ENCODE measurements at places on chromosomes 1 and 21.

- peaks cover 7% of the 10 kb centered on the region for H3K36me3 ChIP-seq
- H3K27ac ChIP-seq, result no peak overlapping the region
- peaks cover 44% of the 10 kb centered on the region for H3K27me3 ChIP-seq
Measured at GRCh38 chr1:233907151-233907550, 2.7 kb downstream of the SLC35F3 start.

DNA sequence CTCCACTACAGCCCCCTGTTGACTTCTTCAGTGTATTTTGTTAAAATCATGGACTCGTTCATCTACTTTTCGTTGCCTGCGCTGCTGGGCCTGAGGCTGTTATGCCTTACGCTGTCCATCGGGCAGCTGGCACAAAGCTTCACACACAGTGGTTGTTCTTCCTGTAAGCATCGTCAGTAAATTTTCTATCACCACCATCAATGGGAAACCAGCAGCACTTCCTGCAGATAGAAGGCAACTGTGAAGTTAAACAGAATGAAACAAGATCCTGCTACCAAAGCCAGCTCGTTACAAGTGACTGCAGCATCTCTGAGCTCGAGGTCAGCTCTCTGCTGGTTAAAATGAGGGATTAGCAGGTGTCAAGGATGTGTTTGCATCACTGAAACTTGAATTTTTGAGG, 21.9 kb upstream of the PADI6 start:
- H3K4me3 ChIP-seq, result no peak overlapping the region
- H3K36me3 ChIP-seq, result no peaks in the 10 kb centered on the region
- no peaks in the 10 kb centered on the region for H3K27me3 ChIP-seq
- H3K27ac ChIP-seq, result no peak overlapping the region
- DNase-seq, result no peak

DNA sequence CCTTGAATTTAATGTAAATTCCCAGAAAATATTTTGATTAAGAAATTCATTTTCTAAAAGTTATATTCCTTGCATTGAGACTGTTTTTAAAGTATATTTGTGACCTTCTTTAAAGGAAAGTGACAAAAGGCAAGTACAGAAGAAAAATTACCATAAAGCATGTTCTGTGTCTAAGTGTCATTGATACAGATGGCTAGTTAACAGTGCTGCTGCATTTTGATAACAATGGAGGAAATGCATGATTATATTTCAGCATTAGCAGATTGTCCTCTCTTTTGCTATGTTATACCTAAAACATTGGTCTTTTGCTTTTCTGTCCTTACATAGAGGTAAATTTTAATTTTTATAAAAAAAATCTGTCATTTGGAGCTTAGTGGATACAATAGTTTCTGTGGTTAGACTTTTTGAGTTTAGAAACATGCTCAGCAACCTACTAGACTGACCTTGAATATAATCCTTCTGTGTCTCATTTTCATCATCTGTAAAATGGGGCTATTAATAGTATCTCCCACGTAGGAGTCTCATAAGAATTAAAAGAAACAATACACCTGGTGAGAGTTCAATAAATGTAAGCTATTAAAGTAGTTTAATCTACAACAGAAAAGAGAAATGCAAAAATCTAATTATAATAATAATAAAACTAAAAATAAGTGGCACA, 51.1 kb upstream of the RGS21 start:
- H3K36me3 ChIP-seq, result no peaks in the 10 kb centered on the region
- H3K4me3 ChIP-seq, result no peak overlapping the region
- DNase-seq, result no peak
- no peaks in the 10 kb centered on the region for H3K27me3 ChIP-seq

DNA sequence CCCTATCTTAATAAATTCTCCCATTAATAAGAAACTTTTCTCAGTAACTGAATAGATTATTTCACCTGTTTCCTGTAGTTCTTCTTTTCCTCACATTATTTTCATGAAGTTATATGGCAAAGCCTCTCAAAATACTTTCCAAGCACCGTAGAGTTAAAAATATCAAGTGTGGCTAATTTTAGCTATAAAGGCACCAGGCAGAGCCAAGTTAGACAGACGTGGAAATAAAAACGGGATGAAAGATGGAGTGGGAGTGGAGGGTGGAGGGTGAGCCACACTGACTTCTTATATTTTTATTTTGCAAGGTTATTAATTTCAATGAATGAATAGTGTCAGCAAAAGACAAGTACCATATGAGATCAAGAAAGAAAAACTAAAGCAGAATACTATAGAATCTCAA, 71.7 kb downstream of the ENAH start:
- peaks cover 37% of the 10 kb centered on the region for H3K27me3 ChIP-seq
- no peak overlapping the region for H3K4me3 ChIP-seq
- H3K4me1 ChIP-seq, result no peaks in the 10 kb centered on the region
- H3K36me3 ChIP-seq, result no peaks in the 10 kb centered on the region
- no peak for DNase-seq
- no peak overlapping the region for H3K27ac ChIP-seq
